ENCODE measurements at places on chromosomes 11 and 22.

DNA sequence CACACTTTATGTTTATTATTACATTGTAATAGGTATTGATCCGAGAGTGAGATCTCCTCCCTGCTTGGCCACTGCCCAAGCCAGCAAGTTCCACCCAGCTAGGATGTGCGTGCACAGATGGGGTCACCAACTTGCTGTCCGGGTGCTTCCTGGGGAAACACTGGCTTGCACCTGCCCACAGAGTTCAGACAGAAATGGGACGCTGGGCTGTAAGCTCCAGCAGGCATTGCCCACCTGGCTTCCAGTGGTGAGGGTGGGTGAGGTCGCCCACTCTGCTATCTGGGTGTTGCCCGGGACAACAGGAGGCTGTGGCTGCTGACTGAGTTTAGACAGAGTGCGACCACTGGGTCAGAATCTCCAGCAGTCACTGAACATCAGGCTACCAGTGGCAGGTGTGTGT lies 289.8 kb upstream of the ANO3 start:
- DNase-seq, result no peak

DNA sequence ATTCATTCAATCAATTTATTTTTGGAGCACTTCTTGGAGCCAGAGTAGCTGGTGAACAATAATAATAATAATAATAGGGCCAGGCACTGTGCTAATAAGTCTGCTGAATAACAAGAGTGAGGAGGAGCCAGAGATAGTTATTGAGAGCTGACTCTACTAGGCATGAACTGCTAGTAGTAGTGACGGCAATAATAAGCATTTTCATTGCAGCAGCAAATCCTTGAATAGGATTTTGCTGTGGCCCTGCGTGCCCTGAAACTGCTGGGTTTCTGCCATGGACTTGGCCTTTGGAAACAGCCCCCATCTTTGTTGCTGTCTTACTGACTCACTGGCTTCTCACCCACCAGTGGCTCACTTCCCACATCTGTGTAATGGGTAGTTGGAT lies 545.9 kb downstream of the MIAT start:
- DNase-seq, result no peak

DNA sequence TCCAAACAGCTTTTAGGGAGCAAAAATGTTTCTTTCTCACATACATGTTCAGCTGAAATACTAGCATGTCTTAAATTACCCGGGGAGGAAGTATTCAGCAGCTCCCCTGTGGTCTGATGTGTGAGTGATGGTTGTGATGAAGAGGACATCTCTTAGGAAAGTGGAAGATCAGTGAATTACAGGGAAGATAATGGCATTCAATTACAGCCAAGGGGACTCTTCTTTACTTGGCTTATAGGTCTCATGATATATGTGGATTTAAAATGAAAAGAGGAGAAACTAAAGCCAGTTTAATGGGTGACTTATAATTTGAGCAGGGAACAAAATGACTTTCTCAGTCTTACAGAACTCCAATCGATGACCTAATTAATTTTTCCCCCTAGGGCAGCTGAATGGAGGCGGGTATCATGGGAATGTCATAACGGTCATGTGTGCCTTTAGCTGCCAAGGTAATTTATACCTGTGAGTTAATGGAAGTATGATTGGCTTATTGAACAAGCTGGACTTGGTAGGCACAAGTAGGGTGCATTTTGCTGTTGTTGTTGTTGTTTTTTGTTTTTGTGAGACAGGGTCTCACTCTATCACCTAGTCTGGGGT lies 198.8 kb downstream of the HIPK3 start:
- DNase-seq, result no peak

DNA sequence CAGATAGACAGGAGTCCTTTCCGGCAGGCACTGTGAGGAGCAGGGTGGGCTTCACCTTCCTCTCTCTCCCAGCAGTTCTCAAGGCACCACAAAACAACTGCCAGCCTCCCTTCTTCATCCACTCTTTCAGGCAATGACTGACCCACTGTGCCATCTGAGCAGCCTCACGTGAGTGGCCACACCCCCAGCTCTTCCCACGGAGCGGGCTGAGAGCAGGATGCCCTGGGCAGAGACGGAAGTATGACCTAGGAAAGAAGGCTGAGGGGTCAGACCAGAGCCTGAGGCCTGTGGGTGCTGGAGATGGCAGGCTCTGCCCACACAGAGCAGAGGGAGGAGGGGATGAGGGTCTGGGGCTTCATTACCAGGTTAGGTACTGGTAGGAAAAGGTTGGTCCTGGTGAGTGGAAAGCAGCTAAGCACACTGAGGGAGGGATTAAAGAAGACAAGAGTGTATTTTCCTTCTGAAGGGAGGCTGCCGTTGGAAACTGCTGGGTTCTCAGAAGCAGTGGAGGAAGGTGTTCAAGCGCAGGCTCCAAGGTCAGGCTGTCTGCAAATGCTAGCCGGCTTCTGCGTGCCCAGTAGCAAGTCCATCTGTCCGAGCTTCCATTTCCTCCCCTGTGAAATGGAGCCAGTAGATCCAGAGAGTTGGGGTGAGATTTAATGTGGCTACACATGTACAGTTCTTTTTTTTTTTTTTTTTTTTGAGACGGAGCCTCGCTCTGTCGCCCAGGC lies 4.6 kb downstream of the NLRP6 start:
- DNase-seq, result no peak

GRCh38 chr11:119525180-119525866 lies 102.4 kb upstream of the THY1 start:
- no peak for DNase-seq

- peak; percentile 61 for DNase-seq
These were observed 3.7 kb downstream of the SLC39A13 start for GRCh38 chr11:47411884-47412746.

DNA sequence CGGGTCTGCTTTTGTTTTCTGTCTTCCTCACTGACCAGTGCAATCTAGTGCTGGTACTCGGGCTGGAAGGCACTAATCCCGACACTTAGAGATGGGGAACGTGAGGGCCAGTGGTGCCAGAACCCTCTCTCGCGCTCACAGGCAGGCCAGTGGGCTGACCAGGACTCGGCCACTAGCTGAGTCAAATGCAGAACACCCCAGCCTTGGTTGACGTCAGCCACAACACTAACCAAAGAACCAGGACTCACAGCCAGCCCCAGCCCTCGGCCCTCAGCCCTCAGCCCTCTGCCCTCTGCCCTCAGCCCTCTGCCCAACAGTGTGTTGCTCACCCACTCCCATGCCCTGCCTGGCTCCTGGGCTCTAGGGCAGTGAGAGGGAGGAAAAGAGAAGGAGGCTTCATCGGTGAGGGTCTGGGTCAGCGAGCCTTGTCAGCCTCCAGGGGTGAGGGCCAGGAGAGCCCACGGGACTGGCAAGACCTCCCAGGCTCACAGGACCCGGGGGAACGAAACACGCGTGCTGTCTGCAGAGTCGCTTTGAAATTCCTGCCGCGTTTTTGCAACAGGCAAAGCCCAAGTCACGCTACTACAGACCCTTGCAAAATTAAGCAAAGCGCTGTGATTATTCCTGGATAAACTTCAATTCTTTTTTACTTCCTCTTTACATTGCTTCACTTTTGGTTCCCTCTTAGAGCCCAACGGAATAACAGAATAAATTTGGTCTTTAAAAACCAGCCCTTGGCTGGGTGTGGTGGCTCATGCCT lies 27.5 kb downstream of the KIAA0930 start:
- DNase-seq, result no peak

- DNase-seq, result no peak
These were observed 560.8 kb downstream of the ETS1 start for GRCh38 chr11:128026596-128026995.

- DNase-seq, result no peak
These were observed 42.5 kb downstream of the CERK start for GRCh38 chr22:46695346-46696228.

DNA sequence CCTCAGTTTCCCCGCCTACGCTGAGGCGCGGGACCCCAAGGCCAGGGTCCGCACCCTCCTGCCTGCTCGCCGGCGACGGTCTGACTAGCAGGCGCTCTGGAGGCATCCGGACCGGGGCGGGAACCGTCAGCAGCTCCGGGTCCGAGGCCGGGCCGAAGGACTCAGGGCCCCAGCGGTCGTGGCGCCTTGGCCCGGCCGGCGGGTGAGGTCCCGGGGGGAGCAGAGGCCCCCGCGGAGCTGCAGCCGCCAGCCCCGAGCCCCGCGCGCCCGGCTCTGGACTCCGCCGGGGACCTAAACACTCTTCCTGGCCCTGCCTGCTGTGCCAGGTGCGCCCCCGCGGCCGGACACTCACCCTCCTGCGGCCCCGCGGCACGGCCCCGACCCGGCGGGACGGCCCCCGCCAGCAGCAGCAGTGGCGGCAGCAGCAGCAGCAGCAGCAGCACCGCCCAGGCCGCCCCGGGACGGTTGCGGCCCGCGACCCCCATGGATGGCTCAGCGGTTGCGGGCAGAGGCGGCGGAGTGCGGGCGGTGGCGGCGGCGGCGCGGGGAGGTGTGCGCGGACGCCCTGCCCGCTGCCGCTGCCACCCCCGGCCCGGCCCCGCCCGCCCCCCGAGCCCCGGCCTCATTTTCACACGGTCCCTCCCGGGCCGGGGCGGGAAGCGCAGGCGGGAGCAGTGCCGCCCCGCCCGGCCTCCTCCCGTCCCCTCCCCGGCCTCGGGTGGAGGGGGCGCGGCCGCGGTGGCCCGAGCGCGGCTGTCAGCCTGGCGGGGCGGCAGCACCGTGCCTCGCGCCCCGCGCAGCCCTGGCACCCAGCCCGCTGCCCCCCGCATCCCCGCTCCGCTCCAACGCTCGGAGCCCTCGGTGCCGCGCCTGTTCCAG lies at the start of gene SCUBE2:
Gene SCUBE2 (minus strand): TSS at position 556 of the 879 bp plus-strand sequence. CDS start 71 bp downstream, at position 485.
- no peak for DNase-seq

DNA sequence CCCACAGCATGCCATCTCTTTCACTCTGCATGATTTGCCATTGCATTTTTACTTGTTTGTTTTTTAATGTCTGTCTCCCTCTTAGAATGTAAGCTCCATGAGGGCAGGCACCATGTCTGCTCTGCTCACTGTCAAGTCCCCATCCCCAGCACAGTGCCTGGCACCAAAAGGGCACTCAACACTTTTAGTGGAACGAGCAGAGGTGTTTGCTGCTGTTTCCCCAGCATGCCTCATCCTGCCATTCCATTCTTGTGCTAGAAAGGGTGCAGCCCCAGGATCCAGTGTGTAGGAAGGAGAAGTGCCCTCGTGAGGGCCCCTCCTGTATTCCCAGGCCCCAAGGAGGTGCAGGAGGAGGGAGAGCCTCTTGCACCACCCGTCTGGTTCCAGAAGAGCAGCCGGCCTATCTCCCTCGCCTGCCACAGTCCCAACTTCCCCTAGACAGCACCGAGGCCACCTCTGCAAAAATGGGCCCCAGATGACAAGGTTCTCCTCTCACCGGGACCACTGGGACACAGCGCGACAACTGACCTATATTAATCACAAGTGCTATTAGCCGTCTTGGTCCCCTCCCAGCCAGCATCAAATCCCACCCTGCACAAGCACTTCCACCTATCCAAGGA lies 33.3 kb upstream of the CACNG2 start:
- no peak for DNase-seq

GRCh38 chr11:109851780-109852390 lies 241.3 kb upstream of the ZC3H12C start:
- no peak for DNase-seq

DNA sequence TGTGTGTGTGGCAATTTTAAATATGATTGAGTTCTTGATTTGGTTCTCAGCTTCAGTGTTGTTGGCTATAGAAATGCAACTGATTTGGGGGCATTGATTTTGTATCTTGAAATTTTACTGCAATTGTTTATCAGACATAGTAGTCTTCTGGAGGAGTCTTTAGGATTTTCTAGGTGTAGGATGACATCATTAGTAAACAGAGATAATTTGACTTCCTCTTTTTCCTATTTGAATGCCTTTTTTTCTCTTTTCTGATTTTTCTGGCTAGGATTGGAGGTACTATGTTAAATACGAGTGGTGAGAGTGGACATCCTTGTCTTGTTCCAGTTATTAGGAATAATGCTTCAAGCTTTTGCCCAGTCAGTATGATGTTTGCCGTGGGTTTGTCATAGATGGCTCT lies 124.9 kb downstream of the MSANTD4 start:
- DNase-seq, result no peak

DNA sequence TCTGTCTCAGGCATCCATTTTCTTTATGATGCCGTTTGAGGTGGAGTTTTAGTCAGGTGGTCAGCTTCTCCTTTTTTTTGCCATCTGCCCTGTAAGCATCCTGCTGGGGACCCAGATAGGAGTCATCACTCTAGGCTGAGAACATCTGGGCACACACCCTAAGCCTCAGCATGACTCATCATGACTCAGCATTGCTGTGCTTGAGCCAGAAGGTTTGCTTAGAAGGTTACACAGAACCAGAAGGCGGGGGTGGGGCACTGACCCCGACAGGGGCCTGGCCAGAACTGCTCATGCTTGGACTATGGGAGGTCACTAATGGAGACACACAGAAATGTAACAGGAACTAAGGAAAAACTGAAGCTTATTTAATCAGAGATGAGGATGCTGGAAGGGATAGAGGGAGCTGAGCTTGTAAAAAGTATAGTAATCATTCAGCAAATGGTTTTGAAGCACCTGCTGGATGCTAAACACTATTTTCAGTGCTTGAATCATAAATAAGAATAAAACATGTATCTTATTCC lies 10.9 kb upstream of the HBE1 start:
- DNase-seq, result peak; percentile 74

- DNase-seq, result no peak
These were observed 15.4 kb downstream of the PRR14L start for GRCh38 chr22:31734512-31734911.

GRCh38 chr22:35543702-35544101 lies 3.1 kb downstream of the RASD2 start:
- no peak for DNase-seq

GRCh38 chr11:131246156-131246555 lies 124.3 kb upstream of the NTM start:
- DNase-seq, result no peak

- DNase-seq, result peak; percentile 58
These were observed 1.2 kb downstream of the TSPO start for GRCh38 chr22:43152357-43153071.

DNA sequence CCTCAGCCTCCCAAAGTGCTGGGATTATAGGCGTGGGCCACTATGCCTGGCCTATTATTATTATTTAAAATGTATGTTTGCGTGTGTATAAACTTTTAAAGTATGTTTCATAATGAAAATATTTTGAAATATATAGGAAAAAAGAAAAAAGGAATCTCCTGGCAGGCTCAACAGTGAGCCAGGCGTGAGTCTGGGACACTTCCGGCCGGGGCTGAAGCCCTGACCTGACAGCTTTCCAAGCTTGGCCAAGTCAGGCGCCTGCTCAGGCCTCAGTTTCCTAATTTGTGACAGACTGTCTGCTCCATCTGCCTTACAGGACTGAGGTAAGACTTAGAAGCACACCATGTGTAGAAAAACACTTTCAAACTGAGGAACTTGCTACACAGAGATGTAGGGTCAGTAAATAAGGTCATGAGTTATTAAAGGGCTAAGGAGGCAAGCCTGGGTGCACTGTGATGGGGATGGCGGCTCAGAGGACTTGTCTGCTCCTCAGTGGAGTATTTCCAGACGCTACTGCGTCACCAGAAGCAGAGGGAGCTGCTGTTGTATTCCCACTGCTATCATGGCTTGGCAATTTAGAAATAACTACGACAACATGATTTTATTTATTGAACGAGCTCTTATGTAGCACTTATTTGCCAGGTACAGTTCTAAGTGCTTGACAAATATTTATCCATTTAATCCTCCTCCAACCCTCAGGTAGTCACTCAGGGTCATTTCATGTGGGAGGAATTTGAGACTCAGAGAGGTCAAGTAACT lies 100.1 kb downstream of the PRR5L start:
- no peak for DNase-seq

- DNase-seq, result no peak
These were observed 330.5 kb downstream of the TBC1D22A start for GRCh38 chr22:47092896-47093311.

- DNase-seq, result no peak
These were observed 438.9 kb downstream of the TBC1D22A start for GRCh38 chr22:47201186-47201995.

All from activated CD4-positive, alpha-beta T cell treated with anti-CD3 and anti-CD28 coated beads, Interleukin-2, Interleukin-4, amounts not matched to agents 100 ng/mL and 50 ng/mL, durations not matched to agents 16 hours and 8 hours (primary cell).